ENCODE measurements at places on chromosomes 16 and 17.

GRCh38 chr17:214881-215331 is 33.5 kb upstream of the DOC2B start:
- no peak for DNase-seq

GRCh38 chr17:57106107-57106835 is 21.2 kb downstream of the AKAP1 start:
- no peak for DNase-seq

GRCh38 chr16:53372992-53373871 is 61.0 kb upstream of the RBL2 start:
- peak; percentile 82 for DNase-seq

DNA sequence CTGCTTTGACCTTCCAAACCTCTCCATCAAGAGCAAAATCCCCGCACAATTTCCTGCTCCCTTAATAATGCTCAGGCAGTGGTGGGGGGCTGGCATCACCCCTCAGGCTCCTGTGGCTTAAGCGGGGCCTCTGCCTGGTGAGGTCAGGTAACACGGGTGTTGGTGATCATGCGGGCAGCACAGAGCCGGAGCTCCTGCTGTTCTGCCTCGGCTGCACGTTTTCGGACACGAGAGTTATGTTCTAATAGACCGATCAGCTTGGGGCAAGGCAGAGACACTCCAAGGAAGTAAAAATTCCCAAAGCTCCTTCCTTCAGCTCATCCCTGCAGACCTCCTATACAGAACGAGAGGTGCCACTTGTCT is 6.0 kb downstream of the NARF start:
- no peak for DNase-seq

DNA sequence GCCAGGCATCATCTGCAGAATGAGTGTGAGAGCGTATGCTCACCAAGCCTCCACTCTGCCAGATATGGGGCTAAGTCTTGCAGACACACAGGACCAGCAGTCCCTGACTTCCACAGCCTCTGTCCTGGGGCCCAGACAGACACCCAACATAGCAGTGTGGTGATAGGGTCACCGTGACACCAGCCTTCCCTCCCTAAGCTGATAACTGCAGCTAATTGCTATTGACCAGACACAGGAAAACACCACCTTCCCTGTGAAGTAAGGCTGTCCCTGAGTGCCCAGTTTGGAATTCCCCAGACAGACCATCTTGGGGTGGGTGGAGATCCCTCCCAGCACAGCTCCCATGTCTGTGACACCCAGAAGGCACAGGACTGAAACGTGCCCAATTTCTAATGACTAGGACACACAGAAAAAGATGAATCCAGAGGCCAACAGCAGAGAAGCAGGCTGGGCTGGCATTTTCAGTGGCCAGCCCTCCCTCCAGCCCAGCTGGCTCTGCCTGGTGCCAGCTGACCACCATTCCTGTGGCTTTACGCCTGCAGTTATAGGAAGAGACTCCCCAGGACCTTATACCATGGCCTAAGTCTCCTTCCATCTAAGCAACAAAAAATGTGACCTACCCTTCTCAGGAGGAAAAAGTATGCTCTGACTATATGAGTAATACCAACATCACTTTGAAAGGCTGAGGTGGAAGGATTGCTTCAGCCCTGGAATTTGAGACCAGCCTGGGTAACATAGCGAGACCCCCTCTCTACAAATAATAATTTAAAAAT is 30.3 kb downstream of the ATPAF2 start:
- DNase-seq: no peak

DNA sequence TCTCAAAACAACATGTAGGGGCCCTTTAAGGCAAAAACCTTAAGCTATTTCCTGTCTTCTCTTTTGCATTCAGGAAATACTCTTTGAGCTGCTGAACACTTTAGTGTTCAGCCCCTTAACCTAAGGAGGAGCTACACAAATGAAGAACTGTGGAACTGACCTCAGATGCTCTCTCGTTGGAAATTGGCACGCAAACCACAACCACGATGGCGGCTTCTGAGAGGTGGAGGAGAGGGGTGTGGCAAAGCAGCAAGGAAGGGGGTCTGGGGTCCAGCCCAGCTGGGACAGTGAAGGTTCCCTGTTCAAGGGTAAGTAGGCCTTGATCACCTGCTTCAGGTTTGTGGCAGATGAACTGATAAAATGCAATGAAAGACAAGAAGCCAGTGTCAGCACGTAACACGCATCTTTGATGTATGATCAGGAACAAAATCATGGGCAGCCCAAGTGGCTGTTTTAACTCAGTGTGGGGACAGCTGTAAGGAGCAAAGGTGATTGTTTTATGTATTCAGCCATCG is 291.6 kb upstream of the TNRC6C start:
- peak; percentile 39 for DNase-seq

DNA sequence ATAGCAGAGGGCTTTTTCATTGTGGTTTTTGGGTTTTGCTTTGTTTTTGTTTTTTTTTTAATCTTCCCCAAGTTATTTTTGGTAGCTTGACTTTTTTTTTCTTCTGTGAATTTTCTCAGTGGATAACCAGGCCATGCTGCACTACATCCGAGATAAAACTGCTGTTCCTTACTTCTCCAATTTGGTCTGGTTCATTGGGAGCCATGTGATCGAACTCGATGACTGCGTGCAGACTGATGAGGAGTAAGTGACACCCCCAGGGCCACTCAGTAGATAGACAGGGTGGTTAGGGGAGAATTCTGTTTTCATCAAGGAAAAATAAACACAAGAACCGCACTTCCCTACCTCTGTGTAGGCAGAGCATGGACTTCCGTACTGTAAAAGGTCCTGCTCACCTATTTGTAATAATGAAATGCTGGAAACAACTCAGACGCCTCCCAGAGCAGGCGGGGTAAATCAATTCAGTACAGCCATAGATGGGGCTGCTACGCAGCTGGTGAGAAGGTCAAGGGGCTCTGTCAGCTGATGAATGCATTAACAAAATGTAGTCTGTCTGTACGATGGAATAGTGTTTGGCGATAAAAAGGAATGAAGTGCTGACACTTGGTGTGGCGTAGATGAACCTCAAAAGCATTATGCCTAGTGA is 28.6 kb downstream of the CLEC16A start:
- DNase-seq: no peak

GRCh38 chr17:82399601-82400101 is 18.5 kb upstream of the HEXD start:
- DNase-seq: no peak

- DNase-seq: no peak
Measured at GRCh38 chr17:62653826-62654761, 26.6 kb downstream of the MRC2 start.

DNA sequence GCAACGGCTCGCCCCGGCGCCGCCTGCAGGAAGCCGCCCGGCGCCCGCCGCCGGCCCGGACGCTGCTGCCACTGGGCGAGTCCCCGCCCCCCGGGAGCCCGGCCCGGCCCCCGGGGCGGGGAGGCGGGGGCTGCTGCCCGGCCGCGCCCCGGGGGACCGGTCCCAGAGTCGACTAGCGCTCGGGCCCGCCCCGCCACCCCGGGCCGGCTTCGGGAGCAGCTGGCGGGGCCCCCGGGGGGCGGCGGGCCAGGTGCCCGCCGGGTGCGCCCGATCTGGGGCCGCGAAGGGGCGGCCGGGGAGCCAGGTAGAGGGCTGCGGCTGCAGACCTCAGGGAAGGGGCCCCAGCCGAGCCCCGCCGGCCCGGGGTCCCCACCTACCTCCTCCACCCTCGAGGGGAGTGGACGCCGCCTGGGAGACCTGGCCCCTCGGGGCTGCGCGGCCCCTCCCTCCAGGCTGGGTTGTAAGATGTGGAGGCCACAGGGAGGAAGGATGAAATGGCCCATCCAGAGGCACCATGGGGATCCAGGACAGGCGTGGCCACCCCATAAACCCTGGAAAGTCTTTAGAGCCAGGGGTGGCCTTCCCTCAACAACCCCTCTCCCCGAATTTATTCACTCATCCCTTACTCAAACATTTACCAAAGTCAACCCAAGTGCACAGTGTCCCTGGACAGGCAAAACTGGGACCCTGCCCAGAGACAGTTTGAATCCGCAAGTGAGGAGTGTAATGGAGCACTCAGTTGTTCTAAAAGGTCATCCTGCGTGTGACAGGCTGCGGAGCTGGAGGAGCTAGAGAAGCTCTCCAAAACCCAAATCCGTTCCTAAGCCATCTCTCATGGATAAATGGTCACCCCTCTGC is at the start of gene CDYL2:
TSS of gene CDYL2 (minus strand) at position 73 of the 858 bp plus-strand sequence. CDS start 425 bp downstream, outside the sequence.
- peak; percentile 27 for DNase-seq

- DNase-seq: no peak
Measured at GRCh38 chr17:37818689-37819088, 73.8 kb upstream of the HNF1B start.

- no peak for DNase-seq
Measured at GRCh38 chr17:68584581-68585303, 16.4 kb downstream of the FAM20A start.

DNA sequence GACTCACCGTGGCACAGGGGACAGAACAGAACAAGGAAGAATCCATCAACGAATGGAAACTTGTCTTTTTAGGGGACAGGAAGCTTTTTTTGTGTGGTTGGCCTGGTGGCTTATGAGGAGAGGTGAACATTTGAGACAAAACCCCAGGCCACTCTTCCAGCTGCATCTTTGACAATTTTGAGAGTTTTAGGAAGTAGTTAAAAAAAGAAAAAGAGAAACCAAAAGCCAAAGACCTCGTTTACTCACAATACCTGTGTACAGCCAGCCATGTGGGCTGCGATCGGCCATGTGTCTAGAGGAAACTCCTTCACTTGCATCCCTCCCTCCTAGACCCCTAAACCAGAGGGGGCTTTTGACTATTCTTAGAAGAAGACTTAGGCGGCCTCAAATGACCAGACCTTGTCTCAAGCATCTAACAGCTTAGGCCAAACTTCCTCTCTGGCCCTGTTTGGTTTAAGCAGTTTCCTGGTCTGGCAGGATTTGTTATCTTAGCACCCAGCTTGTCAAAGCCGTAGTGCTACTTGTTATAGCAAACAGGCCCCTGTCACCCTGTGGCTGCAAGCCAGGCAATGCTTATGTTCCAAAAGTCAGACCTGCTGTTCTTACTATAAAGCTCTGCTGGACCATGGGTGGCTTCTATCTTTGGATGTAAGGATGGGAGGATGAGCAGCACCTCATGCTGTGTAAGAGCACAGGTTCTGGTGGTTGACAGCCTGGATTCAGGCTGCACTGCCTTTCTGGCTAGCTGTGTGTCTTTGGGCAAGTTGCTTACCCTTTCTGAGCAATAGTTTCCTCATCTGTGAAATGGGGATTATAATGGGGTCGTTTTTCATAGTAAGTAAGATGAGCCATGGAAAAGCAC is 17.7 kb downstream of the KSR1 start:
- DNase-seq: peak; percentile 62

DNA sequence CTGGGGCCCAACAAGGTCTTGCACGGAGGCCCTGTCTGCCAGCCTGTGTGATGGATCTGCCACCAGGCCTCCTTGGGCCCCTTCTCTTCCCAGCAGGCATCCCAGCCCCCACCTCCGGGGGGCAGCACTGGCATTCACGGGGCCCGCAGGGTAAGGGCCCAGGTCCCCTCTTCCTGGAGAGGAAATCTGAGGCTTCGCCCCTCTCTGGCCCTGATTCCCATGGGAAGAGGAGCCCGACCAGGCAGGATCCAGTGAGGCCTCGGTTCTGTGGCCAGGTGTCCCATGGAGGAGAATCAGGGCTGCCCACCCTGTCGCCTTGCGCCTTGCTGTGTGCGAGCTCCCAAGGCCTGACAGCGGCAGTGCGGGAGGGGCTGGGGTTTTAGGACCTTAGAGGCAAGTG is 48.4 kb downstream of the PDPK1 start:
- DNase-seq: no peak

DNA sequence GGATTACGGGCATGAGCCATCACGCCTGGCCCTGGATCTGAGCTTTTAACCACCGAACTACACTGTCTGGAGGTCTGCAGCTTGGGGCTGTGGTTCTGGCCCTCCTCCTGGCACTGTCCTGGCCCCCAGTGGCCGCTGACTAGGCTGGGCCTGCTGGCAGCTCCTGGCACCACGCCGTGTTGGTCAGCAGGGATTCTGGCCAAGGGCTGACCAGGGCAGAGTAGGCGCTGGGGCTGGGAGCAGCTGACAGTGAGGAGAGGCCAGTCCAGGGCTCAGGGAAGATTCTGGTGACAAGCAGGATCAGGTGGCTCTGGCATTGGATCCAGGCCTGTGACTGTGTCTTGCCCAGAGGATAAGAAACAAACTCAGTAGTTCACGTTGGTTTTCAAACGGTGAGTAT is 14.6 kb downstream of the EEF2K start:
- no peak for DNase-seq

- no peak for DNase-seq
Measured at GRCh38 chr17:42518046-42518754, 17.8 kb upstream of the NAGLU start.

DNA sequence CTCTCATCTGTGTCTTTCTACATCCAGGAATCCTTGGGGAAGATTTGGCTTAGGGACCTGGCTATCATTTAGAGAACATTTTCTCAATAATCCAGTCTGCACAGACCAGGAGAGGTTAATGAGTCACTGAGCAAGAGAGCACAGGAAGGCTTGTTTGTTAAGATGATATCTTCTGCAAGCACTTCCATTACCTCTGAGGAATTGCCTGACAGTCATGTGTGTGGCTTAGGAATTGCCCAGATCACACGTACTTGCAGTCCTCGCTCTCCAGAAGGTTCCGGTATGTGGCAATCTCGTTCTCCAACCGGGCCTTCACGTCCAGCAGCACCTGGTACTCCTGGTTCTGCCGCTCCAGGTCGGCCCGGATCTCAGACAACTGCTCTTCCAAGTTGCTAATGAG is 3.3 kb downstream of the KRT37 start:
- DNase-seq: no peak

GRCh38 chr16:22252317-22252716 is 44.9 kb upstream of the POLR3E start:
- no peak for DNase-seq

- no peak for DNase-seq
Measured at GRCh38 chr17:65023791-65024190, 32.7 kb downstream of the GNA13 start.

DNA sequence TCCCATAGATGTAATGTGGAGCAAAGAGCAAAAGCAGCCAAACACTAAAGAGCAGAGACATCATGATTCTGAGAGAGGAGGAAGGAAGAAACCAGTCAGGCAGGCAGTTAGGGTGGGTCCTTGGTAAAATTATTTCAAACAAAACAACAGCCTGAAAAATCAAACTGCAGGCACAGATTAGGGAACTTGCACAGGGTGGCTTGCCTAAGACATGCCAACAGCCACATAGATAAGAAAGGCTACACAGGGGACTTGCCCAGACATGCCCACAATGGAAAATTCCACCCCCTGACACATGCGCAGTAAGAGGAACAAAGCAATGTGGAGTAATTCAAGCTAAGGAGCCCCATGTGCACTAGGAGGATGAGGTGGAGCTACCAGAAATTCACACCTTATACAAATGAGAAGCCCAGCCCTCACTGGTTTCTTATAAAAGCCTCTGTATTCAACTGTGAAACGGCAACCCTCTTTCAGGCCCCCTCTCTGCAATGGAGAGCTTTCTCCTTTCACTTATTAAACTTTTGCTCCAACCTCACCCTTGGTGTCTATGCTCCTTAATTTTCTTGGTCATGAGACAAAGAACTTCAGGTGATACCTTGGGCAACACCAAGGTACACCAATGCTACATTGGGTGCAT is 7.3 kb upstream of the GAS7 start:
- no peak for DNase-seq

All from stimulated activated CD4-positive, alpha-beta T cell treated with anti-CD3 and anti-CD28 coated beads, Interleukin-4, amount 100 ng/mL, for 4 hours (primary cell).